ENCODE measurements at places on chromosomes 13 and 19. TPM values are rescaled to one million over a fixed set of nuclear protein-coding genes. Genes with fewer than 3 reads are reported as not detected.
A peak's percentile ranks its signal among the peaks of the same experiment; 100 is the strongest.

GRCh38 chr13:30235216-30235615 lies 72.1 kb downstream of the KATNAL1 start:
- H3K4me3 ChIP-seq = no peak overlapping the region
- no peak overlapping the region for H3K27ac ChIP-seq
- no peaks in the 10 kb centered on the region for H3K27me3 ChIP-seq
- no peaks in the 10 kb centered on the region for H3K4me1 ChIP-seq
- no peaks in the 10 kb centered on the region for H3K36me3 ChIP-seq

- H3K4me3 ChIP-seq = no peak overlapping the region
- H3K4me1 ChIP-seq = peaks cover 29% of the 10 kb centered on the region
- DNase-seq = no peak
- H3K36me3 ChIP-seq = peaks cover 32% of the 10 kb centered on the region
- no peak overlapping the region for H3K27ac ChIP-seq
Observed at GRCh38 chr19:42278452-42279154, 9.6 kb downstream of the CIC start.

DNA sequence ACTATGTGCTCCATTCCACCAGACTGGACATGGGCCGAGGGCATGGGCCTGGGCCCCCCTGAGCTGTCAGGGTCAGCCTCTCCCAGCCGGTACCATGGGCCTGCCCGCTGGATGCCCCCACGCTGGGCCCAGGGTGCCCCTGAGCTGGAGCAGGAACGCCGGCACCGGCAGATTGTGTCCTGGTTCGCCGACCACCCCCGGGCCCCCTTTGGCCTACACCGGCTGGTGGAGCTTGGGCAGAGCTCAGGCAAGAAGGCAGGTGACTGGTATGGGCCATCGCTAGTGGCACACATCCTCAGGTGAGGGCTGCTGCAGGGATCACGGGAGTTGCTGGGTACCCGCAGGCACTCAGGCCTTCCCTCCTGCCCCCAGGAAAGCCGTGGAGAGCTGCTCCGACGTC lies 3.1 kb downstream of the ATG4D start:
- no peak overlapping the region for H3K27ac ChIP-seq
- H3K36me3 ChIP-seq = peaks cover 25% of the 10 kb centered on the region
- no peaks in the 10 kb centered on the region for H3K4me1 ChIP-seq
- no peaks in the 10 kb centered on the region for H3K27me3 ChIP-seq

The ZNF224 gene
- total RNA-seq = 34.4 TPM

The PRSS57 gene
- total RNA-seq = not detected

The ZNF90 gene
- total RNA-seq = 6.2 TPM

The CCDC9 gene
- 39.1 TPM for total RNA-seq

The SHD gene
- not detected for total RNA-seq

The FAM32A gene
- total RNA-seq = 42.2 TPM

The ARMC6 gene
- total RNA-seq = 24.6 TPM

- H3K27ac ChIP-seq = peak overlapping the region; percentile 98
- H3K4me3 ChIP-seq = peak overlapping the region; percentile 65
- DNase-seq = peak; percentile 93
- peaks cover 82% of the 10 kb centered on the region for H3K36me3 ChIP-seq
Observed at GRCh38 chr19:4052114-4052992, 14.3 kb downstream of the ZBTB7A start.

GRCh38 chr19:33429891-33430673 lies 56.6 kb downstream of the CEBPG start:
- no peak for DNase-seq
- H3K4me3 ChIP-seq = no peak overlapping the region
- H3K27me3 ChIP-seq = peaks cover 21% of the 10 kb centered on the region
- no peak overlapping the region for H3K27ac ChIP-seq
- H3K36me3 ChIP-seq = no peaks in the 10 kb centered on the region

DNA sequence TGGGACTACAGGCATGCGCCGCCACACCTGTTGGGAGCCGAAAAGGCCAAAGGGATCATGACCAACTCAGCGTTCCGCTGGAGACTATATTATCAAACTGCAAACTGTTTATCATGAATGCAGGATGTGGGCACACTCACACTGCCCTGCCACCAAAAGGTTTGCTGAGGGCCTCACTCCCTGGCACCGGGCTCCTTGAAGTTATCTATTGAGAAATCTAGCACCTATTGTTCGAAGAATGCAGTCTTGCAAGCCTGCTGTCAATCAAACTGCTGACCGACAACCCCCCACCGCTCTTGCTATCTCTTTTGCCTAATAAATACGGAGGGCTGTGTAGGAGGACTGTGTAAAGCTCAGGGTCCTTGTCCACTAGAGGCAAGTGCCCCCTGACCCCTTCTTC lies 5.2 kb upstream of the ZNF836 start:
- H3K27ac ChIP-seq = no peak overlapping the region
- peaks cover 4% of the 10 kb centered on the region for H3K36me3 ChIP-seq
- H3K4me1 ChIP-seq = no peaks in the 10 kb centered on the region
- DNase-seq = no peak
- no peaks in the 10 kb centered on the region for H3K27me3 ChIP-seq
- no peak overlapping the region for H3K4me3 ChIP-seq

- H3K27me3 ChIP-seq = no peaks in the 10 kb centered on the region
- no peaks in the 10 kb centered on the region for H3K36me3 ChIP-seq
- DNase-seq = no peak
- no peak overlapping the region for H3K27ac ChIP-seq
Observed at GRCh38 chr13:51444922-51445321, 7.9 kb downstream of the INTS6 start.

DNA sequence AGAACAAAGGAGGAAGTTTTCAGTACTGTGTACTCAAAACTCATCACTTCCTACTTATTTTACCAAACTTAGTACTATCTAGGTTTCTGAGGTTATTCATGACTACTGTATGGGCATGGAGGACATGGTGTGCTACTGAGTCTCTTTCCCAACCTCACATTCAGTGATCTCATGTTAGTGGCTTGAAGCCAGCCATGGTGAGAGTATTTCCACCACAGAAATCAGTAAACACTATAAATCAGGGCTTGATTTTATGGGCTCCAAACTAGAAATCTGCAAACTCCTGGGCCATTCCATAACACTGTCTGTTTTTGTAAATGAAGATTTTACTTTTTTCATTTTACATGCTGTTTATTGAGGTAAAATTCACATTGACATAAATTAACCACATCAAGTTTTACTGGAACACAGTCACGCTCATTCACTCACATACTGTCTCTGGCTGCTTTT lies 19.7 kb downstream of the MED26 start:
- no peak for DNase-seq
- H3K36me3 ChIP-seq = no peaks in the 10 kb centered on the region
- H3K27ac ChIP-seq = no peak overlapping the region

The MTUS2 gene
- total RNA-seq = not detected

The EBI3 gene
- total RNA-seq = 1.6 TPM

- H3K36me3 ChIP-seq = no peaks in the 10 kb centered on the region
- H3K27me3 ChIP-seq = no peaks in the 10 kb centered on the region
- H3K4me1 ChIP-seq = peaks cover 19% of the 10 kb centered on the region
- H3K27ac ChIP-seq = no peak overlapping the region
Observed at GRCh38 chr13:59354665-59355369, 808.9 kb downstream of the DIAPH3 start.

- H3K36me3 ChIP-seq = no peaks in the 10 kb centered on the region
- H3K27ac ChIP-seq = no peak overlapping the region
- DNase-seq = no peak
- H3K4me3 ChIP-seq = no peak overlapping the region
Observed at GRCh38 chr13:33110713-33111413, 94.6 kb downstream of the KL start.
